ENCODE measurements at places on chromosomes 6 and 20. TPM values are rescaled to one million over a fixed set of nuclear protein-coding genes. Genes with fewer than 3 reads are reported as not detected.

Gene FLOT1
- 106 TPM for total RNA-seq

DNA sequence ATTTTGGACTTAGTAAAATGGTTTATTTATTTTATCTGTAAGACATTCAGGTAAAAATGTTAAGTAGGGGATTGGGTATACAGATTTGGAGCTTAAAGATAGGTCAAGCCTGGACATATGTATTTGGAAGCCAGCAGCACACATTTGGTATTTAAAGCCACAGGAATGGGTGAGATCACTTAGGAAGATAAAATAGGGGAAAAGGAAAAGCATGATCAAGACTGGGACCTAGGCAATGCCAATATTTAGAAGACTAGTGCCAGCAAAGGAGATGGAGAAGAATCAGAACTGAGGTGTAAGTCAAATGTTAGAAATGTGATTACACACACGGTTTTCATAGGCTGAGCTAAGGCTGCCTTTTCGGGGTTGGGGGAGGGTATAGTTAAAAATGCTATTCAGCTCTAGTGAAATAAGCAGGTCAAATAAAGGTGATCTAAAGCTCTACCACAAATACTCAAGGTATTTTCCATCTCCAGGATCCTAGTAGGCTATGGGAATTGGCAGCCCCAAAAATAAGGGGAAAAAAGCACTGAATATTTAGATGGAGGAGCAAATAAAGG, 20.6 kb downstream of the SLC2A12 start:
- no peaks in the 10 kb centered on the region for H3K36me3 ChIP-seq
- H3K4me3 ChIP-seq = no peak overlapping the region
- no peaks in the 10 kb centered on the region for H3K27me3 ChIP-seq
- no peak overlapping the region for H3K27ac ChIP-seq

Gene HAO1
- not detected for total RNA-seq

Gene SLC4A11
- total RNA-seq = 0.55 TPM

GRCh38 chr6:30102414-30102969, 10.4 kb downstream of the TRIM31 start:
- H3K27me3 ChIP-seq = peaks cover 96% of the 10 kb centered on the region
- DNase-seq = no peak
- H3K4me1 ChIP-seq = peaks cover 34% of the 10 kb centered on the region
- no peaks in the 10 kb centered on the region for H3K36me3 ChIP-seq

GRCh38 chr6:4610256-4610655, 165.9 kb upstream of the CDYL start:
- peaks cover 2% of the 10 kb centered on the region for H3K36me3 ChIP-seq
- no peaks in the 10 kb centered on the region for H3K27me3 ChIP-seq
- H3K4me3 ChIP-seq = no peak overlapping the region
- H3K27ac ChIP-seq = peak overlapping the region; percentile 68

DNA sequence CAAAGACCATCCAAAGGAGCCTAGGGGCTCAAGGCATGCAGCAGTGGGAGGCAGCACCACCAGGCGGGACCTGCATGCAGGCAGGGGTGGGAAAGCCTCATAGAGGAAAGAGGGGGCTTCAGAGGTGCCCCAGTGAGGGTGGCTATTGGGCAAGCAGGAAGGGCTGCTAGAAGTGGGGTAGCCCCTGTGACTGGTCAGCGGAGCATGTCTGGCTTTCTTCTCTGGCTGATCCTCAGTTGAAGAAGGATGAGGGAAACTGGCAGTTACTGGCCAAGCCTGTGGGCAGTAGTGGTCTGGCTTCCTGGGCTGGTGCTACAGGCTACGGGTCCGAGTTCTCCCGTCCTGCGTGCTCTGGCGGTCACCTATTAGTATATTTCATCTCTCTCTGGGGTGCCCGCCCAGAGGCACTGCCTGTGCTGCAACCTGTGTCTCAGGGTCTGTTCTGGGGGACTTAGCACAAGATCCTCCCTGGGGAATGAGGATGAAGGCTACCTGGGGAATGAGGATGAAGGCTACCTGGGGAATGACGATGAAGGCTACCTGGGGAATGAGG, 35.9 kb upstream of the CST7 start:
- no peak overlapping the region for H3K27ac ChIP-seq
- H3K36me3 ChIP-seq = no peaks in the 10 kb centered on the region
- no peak for DNase-seq

DNA sequence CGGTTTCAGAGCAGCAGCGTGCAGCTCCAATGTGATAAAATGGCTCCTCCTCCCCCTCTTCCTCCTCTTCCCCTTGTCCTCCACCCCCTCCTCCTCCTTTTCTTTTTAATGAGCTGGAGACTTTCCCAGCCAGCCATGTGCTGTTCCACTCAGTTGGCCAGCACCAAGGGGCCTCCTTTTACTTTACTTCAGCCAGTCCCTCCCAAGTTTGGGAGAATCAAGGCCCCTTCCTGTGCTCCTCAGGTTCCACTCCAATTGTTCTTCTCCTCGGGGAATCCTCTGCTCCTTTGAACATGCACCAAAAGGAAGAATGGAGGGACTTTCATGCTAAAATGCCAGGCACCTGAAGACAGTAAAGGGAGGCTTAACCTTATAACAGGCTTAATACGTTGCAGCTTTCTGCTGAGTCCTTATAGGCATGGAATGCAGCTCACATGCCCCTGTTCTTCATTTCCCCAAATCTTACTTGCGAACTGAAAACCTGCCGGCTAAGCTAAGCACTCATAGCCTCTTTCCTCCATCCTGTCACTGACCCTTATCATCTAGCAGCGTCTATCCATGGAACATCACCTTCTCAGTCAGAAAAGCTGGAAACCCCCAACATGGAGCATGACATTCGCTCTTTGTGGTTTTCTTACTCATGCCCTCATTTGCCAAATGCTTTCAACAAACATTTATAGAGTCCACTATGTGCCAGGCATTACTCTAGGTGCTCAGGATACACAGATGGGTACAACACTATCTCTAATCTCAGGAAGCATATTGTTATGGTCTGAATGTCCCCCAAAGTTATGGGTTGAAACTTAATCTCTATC, 170.6 kb downstream of the PHACTR1 start:
- H3K27me3 ChIP-seq = no peaks in the 10 kb centered on the region
- peaks cover 6% of the 10 kb centered on the region for H3K36me3 ChIP-seq
- no peak overlapping the region for H3K27ac ChIP-seq
- DNase-seq = no peak

DNA sequence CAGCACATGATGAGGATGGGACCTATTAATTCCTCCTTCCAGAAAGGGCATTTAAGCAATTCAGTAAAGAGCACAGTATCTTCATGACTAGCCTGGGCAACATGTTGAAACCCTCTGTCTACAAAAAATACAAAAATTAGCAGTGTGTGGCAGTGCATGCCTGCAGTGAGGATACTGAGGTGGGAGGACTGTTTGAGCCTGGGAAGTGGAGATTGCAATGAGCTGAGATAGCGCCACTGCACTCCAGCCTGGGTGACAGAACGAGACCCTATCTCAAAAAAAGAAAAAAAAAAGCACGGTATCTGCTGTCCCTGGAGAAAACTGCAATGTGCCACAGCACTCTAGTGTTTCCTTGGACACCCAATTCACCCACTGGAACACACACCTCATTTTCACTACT, 18.4 kb downstream of the SAMD3 start:
- H3K4me3 ChIP-seq = no peak overlapping the region
- H3K27me3 ChIP-seq = no peaks in the 10 kb centered on the region
- no peaks in the 10 kb centered on the region for H3K4me1 ChIP-seq
- no peaks in the 10 kb centered on the region for H3K36me3 ChIP-seq

Measured in neural crest cell (in vitro differentiated cells).